Fibroblast of gingiva (primary cell): ENCODE measurements at places on chromosomes 16 and 17.

GRCh38 chr17:82743344-82744219 lies 8.2 kb downstream of the FN3K start:
- no peak for DNase-seq

GRCh38 chr17:46763416-46763815 lies 55.1 kb downstream of the WNT3 start:
- DNase-seq: no peak

- DNase-seq: no peak
These were observed 791.4 kb upstream of the RBFOX1 start for GRCh38 chr16:6541267-6541666.

DNA sequence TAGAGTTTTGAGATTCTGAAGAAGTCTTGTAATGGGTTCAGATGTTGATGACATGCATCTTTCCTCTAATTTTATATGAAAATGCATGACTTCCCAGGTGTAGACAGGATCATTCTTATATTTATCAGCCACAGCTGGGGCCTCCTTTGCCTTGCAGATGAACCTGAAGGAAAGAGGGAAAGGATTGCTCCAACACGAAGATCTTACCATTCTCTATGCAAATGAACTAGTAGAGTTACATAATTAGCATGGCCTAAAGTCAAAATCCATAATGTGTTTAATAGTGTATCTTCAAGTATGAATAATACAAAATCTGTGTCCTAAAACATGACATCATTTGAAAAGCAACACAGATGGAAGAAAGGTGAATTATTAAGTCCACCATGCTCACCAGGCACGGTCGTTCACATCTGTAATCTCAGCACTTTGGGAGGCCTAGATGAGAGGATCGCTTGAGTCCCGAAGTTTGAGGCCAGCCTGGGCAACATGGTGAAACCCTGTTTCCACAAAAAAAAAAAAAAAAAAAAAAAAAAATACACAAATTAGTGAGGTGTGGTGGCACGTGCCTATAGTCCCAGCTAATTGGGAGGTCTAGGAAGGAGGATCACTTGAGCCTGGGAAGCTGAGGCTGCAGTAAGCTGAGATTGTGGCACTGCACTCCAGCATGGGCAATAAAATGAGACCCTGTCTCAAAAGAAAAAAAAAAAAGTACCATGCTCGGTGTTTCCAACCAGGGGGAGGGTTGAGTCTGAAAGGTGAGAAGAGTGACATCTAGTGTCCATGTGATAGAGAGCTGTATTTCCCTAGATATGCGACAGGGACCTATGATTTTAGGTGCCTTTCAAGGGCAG lies 6.3 kb downstream of the VWA3A start:
- DNase-seq: peak; percentile 43

DNA sequence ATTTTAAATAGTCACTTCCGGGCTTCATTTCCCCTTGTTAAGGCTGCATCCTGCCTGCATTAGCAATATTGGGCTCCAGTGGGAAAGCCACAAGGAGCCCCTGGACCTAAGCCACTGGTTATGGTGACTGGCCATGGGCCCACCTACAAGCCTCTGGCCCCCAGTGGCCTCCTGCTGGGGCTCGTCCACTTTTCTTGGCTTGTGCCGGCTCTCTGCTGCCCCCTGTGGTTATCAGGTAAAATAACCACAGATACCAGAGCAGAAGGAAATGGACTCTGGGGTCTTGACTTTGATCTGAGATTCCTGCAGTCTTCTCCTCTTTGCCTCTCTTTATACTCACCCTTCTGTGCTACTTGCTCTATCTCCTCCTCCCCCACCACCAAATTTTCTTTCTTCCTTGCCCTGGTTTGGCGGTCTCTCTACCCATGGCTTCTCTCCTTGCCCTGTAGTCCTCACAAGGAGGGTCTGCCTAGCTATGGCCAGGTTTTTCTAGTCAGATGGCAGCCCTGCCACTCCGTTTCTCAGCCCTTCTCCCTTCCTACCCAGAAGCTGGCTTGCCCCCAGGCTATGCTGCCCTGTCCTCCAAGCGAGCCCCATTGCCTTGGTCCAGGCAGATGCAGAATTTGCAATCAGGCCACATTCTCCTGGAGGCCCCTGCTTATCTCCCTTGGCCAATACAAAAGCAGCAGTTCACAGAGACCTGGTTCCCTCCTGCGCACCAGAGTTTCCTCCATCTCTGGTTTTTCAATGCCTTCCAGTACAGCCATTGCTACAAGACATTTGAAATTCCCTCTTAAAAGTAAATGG lies 82.9 kb upstream of the RCVRN start:
- DNase-seq: no peak

- DNase-seq: no peak
These were observed 354.6 kb downstream of the CDH8 start for GRCh38 chr16:61681673-61682072.

GRCh38 chr17:78532922-78533640 lies 44.1 kb downstream of the DNAH17 start:
- DNase-seq: peak; percentile 17

- DNase-seq: peak; percentile 90
These were observed at the start of gene CHTF18 for GRCh38 chr16:788399-789126. Gene CHTF18 (plus strand): TSS chr16:788620. CDS start chr16:788685, 65 bp downstream.

GRCh38 chr16:55398762-55399161 lies 74.8 kb downstream of the IRX6 start:
- DNase-seq: no peak
